ENCODE measurements at places on chromosomes 5 and 9.

DNA sequence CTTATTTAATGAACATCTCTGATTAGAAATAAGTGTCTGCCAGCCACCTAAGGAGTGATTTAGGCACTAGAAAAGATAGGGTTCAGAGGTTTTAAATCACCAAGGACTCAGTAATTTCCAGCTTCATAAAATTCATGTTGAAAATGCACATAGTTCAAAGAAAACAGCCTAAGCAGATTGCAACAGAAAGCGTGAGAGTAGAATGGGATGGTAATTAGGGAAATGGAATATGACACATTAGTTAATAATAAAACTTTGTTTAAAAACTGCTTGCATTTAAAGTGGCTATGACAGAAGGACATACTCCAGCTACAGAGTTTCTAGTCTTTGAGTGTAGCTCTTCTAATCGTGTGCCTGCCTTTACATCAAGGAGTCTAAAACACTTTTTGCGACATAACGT, 490.8 kb downstream of the TLE4 start:
- DNase-seq: no peak

- DNase-seq: no peak
These were observed 14.3 kb downstream of the FBXO38 start for GRCh38 chr5:148397968-148398595.

- DNase-seq: no peak
These were observed 82.4 kb downstream of the NTRK2 start for GRCh38 chr9:84751921-84752320.

- DNase-seq: no peak
These were observed 63.8 kb downstream of the ANGPTL2 start for GRCh38 chr9:127058645-127059021.

DNA sequence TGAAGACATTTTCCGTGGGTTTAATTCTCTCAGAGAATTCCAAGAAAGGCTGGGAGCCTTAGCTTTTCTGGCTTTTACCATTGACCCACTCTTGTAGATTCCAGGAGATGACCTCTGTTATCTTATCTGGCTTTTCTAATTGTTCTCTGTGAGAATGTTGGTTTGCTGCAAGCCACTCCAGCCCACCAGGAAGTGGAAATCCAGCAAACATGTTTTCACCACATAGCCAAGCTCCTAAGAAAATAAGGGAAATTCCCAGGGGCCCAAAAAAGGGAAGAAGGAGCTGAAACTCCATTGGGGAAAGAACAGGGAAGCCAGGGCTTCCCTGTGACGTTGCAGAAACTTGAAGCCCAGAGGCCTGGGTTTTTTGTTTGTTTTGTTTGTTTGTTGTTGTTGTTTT, 19.7 kb downstream of the GPR107 start:
- DNase-seq: no peak

DNA sequence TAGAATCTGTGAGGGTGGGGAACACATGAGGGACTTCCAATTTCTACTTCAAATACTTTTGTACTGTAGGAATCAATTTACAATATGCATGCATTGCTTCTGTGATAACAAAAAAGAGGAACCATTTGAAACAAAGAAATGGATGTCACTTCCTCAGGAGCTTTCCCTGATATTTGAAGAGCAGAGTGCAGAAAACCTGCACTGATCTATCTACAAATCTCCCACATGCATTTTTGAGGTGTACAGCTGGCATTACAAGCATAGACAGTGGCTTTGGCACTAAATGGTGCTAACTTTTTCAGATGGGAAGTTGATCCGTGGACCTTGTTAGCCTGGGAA, 27.7 kb downstream of the YIPF5 start:
- no peak for DNase-seq

GRCh38 chr9:132768932-132769905, 99.0 kb downstream of the GTF3C4 start:
- peak; percentile 71 for DNase-seq

Data from lower lobe of right lung (tissue), 2 donors.